ENCODE measurements at places on chromosomes 1 and 21.

DNA sequence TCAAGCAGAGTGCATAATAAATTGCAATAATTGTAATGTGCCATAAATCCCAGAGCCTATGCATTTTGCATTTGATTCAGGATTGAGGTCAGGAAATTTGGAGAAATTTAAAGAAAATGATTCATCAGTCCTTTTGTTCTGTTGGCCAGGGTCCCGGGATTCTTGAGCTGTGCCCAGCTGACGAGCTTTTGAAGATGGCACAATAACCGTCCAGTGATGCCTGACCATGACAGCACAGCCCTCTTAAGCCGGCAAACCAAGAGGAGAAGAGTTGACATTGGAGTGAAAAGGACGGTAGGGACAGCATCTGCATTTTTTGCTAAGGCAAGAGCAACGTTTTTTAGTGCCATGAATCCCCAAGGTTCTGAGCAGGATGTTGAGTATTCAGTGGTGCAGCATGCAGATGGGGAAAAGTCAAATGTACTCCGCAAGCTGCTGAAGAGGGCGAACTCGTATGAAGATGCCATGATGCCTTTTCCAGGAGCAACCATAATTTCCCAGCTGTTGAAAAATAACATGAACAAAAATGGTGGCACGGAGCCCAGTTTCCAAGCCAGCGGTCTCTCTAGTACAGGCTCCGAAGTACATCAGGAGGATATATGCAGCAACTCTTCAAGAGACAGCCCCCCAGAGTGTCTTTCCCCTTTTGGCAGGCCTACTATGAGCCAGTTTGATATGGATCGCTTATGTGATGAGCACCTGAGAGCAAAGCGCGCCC is 8.7 kb downstream of the PROX1 start:
- no peak for DNase-seq

- no peak for DNase-seq
These were observed 126.9 kb upstream of the TMPRSS2 start for GRCh38 chr21:41634858-41635257.

DNA sequence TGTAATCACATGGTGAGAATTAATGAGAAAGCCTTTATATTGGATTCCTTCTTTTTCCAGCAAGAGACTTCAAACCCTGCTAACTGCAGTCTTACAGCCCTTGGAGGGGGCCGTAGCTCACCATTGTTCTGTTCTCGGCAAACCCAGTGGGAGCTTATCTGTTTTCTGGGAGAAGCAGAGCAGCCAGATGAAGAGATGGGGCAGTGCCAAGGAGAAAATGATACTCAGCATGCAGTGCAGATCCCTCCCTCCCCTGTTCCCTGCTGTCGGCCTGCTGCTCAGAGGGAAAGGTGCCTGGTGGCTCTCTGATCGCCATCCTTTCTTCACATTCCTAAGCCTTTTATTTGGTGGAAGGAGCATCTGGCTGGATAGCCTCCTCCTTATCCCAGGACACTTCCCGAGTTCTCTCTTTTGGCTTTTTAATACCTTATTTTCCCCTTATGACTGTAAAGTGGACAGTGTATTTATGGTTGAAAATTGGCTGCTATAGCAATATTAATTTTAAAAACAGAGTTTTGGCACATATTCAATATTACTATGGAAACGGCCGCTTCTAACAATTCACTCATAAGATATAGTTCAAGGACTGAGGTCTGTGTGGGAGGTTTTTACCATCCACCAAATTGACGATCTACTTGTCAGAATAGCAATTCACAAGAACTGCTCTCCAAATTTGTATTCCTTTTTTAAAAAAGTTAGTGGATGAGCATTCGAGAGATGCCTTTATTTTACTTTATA is 203.4 kb downstream of the CRB1 start:
- no peak for DNase-seq

DNA sequence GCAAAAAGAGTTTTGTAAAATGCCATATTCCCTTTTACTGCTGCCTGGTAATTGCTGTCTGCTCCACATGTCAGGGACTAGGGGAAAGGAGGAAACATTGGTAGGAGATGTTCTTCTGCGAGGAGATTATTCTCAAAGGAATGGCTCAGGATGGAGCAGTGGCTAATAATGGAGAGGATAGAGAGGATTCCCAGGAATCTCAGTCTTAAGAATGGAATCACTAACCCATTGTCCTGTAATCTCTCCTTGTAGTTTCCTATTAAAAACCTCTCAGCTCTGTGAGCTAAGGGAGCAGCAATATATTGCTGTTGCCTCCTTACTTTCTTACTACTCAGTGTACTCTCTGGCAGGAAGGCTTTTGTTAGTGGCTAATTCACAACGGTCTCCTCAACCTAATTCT is 175.4 kb downstream of the HS2ST1 start:
- no peak for DNase-seq

DNA sequence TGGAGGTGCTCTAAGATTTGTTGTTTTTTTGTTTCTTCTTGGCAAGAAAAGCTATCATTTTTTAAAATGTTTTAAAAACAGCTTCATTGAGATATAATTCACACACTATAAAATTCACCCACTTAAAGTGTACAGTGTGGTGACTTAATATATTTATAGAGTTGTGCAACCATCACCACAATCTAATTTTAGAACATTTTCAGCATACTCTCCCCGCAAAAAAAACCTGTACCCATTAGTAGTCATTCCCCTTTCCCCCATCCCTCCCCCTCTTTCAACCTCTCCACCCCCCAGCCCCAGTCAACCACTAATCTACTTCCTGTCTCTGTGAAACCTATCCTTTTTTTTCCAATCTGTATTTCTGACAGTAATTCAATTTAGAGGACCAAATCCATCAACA is 30.6 kb downstream of the ZC3H11B start:
- DNase-seq = no peak

GRCh38 chr1:2989976-2990375 is 31.3 kb upstream of the ACTRT2 start:
- no peak for DNase-seq

DNA sequence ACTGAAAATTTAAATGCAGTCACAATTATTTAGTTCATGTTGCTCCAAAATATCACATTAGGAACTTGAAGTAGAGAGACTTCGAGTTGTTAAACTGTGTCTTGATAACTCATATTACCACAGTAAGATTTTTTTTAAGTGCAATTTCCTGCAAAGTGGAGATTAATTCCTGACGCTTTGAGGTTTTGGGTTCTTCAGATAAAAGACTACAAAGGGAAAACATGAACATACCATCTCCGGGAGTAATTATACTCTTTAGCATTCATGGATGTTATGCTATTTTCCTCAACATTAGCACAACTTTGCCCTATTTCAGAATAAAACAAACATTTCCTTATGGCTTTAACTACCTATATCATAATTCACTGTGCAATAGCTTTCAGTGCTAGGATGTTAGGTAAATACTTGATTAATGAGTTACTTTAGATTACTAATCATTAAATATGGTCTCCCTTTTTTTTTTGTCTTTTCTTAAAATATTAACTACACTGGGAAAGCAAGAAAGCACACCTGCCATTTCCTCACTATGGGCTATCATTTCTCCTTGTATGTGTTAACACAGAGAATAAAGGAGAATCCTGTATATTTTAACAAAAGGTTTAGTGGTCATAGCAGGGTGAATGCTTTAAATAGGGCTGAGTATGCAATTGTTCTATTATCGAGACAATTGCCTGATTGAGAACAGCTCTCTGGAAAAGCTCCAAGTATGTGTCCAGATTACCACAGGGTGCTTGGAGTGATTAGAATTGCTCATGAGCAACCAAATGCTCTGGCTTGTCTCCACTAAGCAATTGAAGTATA is 252.5 kb upstream of the C1orf105 start:
- no peak for DNase-seq

DNA sequence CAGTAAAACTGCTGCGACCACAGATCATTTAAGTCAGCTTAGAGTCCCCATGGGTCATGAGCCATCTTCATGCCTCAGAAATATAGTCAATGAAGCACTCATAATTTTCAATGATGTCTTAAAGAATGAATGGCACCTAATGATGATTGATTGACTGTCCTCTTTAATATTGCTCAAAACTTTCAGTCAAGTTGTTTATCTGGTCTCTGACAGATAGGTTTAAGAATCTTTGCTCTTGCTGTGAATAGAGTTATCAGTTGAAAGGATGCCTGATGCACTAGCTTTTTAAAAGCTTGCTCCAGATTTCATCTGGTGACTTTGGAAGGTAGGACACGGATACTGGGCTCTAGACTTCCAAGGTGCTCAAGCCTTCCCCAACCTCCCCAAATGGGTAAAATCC is 45.1 kb downstream of the COLGALT2 start:
- no peak for DNase-seq

- DNase-seq = no peak
These were observed 27.8 kb downstream of the PLEKHA6 start for GRCh38 chr1:204331847-204332487.

GRCh38 chr1:35406103-35406502 is 137.6 kb downstream of the ZMYM4 start:
- no peak for DNase-seq

GRCh38 chr1:16615253-16616252 is 2.2 kb upstream of the NBPF1 start:
- no peak for DNase-seq
